Fibroblast of mammary gland (primary cell): ENCODE measurements at places on chromosomes 3 and 15.

DNA sequence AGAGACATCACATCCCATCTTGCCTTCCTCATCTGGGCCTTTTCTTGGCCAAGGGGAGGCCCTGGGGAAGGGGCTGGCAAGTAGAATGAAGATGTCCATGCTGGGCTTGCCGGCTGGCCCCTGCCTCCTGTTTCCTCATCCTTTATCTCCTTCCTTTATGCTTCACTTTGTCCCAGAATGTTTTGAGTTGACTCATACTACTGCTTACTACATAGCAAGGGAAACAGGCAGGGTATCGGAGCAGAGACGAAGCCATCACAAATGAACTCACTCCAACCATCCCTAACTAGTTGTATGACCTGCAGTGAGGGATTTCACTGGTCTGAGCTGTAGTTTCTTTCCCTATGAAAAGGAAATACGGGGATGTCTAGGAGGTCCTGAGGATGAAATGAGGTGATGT lies 66.0 kb downstream of the CHDH start:
- peak; percentile 28 for DNase-seq

DNA sequence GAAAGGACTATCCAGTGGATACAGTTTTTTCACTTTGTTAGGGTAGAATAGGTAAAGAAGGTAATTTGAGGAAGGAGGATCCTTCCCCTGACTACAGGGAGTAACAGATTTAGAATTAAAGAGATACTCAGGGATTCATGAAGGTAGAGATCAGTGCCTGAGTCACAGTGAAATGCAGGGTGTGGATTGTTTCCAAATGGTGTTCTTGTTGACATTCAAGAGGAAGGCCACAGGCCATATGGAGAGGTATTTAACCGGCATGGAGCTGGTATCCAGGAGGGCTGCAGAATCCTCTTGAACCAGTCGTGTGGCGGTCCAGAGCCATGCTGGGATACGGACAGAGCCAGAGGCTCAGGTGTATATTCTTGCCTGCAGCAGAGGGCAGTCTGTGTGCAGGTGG lies 28.2 kb downstream of the GYG1 start:
- peak; percentile 45 for DNase-seq

DNA sequence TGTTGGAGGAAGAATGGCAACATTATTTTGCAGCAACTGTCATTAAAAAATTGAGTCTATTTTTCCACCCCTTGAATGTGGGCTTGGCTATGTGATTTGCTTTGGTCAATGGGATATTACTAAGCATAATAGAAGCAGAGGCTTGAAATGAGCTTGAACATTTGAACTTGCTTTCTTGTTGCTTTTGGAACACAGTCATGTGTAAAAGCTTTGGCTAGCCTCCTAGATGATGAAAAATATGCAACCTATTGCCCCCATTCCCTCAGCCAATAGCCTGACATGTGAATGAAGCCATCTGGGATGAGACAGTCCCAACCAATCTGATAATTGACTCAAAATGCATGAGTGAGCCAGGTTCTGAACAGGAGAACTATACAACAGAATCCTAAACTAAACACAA lies 78.4 kb downstream of the PLSCR2 start:
- peak; percentile 95 for DNase-seq

- no peak for DNase-seq
These were observed 43.1 kb upstream of the TIPARP start for GRCh38 chr3:156631323-156631722.

DNA sequence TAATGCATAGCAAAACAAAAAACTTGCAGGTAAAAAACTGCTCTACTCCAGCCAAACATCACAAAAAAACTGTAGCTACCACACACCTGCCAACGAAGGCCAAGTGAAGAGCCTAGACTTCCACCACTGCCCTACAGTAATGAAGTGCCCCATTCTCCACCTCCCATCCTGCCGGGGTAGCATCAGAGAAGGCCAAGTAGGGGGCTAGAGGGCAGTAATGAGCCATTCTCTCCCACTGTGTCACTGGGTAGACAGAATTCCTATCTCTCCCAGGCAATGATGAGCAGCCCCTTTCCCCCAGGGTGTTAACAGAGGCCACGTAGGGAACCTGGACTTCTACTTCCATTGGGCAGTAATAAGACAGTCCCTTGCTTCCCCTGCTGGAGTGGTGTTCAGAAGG lies 9.5 kb downstream of the SEC22C start:
- DNase-seq = peak; percentile 46

- DNase-seq = peak; percentile 65
These were observed 665.6 kb upstream of the CCDC54 start for GRCh38 chr3:106711650-106712049.

DNA sequence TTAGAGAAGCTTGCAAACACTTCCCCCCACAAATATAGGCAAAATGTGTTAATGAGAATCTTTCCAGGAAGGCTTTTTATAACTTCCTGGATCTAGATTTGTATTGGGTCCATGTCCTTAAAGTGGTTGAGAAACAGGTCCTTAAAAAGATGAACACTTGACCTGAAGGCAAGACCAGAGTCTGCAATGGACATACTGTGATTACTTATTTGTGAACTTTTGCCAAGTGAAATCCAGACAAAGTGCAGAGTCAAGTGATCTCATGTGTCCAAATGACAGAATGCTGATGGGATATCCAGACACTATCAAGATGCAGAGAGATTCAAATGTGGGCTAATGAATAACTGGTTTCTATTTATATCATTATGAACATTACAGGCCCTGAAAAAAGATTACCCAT lies 43.8 kb downstream of the FRMD4B start:
- DNase-seq = no peak

- DNase-seq = no peak
These were observed 66.0 kb downstream of the ASB7 start for GRCh38 chr15:100668348-100668745.

- peak; percentile 24 for DNase-seq
These were observed 32.5 kb downstream of the CEP152 start for GRCh38 chr15:48778331-48778730.

DNA sequence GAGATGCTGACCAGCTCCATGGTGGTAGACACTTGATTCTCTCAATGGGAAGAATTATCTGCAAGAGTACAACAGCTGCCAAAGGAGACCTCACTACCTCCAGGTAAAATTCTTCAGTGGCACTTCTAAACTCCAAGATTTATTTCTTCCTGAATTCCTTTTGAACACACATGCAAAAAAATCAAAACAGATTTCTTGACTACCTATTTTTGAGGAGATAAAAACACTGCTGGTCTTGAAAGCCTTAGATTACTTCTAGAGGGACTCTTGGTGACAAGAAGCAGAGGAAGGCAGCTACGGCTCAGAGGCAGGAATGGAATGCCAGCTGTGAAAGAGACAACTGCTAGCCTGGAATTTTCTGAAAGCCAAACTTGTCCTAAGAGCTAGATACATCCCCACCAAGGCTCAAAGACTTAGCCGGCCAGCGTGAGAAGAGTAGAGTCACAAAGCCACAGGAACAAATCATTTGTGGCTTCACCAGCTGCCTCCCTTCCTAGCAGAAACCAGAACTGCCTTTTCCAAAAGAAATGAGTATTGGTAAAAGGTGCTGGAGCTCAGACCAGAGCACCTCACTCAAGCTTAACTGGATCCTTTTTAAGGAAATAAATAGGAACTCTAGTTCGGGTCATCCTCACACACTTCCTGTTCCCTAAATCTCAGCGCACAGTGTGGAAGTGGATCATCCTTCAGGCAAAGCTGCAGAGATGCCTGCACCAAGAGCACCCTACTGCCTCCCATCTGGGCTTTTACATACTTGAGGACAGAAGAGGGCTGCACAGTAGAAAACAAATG lies 32.6 kb downstream of the CLK3 start:
- DNase-seq = no peak

DNA sequence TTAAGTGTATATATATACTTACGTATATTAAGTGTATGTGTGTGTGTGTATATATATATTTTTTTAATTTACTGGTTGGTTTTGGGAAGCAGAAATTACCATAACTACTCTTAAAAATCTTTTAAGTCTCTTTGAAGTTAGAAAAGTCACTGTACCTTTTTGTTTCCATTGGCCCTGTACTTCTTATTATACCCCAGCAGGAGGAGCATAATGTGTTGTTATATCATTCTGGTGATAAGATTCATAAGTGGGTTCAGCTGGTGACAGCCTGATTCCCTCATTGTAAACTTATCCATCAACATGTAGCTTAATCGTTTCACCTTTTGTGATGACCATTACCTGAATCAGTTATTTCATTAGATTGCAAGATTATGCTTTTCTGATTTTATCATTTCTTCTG lies 30.8 kb downstream of the MLH1 start:
- peak; percentile 40 for DNase-seq

DNA sequence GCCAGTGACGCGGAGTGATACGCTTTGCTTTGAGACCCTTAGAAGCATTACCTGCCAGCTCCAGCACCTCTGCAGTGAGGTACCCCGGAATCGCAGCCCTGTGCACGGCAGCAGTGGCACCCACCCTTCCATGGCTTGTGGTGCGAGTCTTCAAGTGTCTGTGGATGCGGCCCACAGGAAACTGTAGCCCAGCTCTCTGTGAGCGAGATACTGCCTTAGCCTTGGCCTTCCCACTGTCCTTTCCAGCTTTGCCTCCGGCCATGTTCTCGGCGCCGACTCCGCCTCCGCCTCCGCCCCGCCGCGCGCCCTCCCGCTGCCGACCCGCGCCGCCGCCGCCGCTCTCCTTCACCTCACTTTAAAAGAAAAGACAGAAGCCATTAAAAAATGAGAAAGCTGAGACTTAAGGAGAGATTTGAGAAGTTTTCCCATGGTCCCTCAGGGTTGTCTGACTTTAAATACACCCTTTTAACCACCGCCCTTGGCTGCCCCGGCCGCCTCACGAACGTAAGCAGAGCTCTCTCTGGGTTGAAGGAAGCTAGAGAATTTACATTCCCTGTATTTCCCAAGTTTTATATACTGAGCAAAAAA lies 78.5 kb upstream of the FAM174B start:
- peak; percentile 32 for DNase-seq

- no peak for DNase-seq
These were observed 53.5 kb downstream of the IQCH start for GRCh38 chr15:67307889-67308597.

- no peak for DNase-seq
These were observed 48.3 kb downstream of the SST start for GRCh38 chr3:187621881-187622280.
